ENCODE measurements at places on chromosomes 6 and 20.

DNA sequence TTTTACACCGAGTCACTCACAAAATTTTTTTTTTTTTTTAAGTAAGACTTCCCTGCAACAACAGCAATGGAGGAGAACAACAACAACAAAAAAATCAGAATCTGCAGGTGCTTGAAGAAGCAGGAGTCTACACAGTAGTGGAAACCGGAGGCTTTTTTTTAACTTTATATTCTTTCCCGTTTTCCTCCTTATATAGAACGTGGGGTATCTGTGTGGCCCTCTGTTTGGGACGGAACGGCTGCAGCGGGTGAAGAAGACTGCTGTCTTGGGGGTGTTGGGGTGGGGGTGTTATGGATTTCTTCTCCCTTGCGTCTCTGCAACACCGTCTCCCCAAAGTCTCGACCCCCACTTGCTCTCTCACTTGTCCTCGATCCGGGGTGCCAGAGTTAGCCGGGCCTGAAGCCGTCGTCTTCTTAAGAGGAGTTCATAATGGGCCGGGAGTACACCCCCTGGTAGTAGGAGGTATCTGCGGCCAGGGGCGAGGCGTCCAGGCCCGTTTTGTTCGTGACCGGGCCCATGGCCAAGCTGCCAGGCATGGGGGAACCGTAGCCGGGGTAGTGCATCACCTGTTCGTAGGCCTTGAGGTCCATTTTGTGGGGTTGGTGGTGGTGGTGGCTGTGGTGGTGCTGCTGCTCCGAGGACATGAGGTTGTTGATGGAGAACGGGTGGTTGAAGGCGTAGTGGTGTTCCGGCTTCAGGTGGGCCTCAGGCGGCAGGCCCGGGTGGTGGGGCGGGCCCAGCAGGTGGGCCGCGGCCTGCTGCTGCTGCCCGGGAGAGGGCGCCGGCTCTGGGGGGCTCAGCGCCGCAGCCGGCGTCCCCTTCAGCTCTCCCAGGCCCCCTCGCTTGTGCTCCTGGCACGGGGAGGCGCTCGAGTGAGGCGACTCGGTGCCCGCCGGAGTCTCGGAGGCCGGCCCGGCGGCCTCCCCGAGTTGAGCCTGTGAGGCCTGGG, 2.7 kb downstream of the FOXA2 start:
- DNase-seq: no peak

- DNase-seq: no peak
Observed at GRCh38 chr20:5013682-5014447, 12.6 kb upstream of the SLC23A2 start.

- DNase-seq: no peak
Observed at GRCh38 chr6:170437719-170438401, 115.2 kb downstream of the PSMB1 start.

DNA sequence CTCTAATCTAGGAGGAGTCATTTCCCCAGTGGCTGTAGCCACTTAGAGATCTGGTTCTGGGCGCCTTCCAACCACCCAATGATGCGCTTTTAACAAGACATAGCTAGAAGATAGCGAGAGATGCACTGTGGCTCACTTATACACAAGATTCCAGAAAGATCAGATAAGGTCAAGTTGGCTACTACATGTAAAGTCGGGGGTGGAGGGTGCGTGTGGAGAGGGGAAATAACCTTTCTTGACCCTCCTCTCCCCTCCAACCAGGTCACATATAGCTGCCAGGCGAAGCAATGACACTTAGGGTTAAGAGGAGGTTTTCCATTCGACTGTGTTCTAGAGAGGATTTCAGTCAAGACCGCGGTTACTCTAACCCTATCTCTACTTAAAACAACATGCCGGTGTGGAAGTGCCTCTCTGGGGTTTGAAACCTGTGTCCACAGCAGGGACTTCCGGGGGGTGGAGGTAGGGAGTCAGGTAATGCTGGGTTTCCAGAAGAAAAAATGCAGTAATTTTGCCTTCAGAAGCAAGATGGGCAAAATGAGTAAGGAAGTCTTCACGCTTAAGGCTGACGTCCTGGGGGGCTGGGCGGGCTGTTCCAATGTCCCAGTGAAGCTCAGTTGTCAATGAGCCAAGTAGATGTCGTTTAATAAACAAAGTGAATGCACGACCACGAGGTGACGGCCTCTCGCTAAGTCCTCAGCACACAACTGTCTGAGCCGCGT, 1.8 kb upstream of the SIM1 start:
- no peak for DNase-seq

GRCh38 chr6:42482174-42482573, 30.4 kb upstream of the TRERF1 start:
- DNase-seq: no peak

GRCh38 chr6:2378046-2378657, 132.7 kb upstream of the GMDS start:
- DNase-seq: no peak

DNA sequence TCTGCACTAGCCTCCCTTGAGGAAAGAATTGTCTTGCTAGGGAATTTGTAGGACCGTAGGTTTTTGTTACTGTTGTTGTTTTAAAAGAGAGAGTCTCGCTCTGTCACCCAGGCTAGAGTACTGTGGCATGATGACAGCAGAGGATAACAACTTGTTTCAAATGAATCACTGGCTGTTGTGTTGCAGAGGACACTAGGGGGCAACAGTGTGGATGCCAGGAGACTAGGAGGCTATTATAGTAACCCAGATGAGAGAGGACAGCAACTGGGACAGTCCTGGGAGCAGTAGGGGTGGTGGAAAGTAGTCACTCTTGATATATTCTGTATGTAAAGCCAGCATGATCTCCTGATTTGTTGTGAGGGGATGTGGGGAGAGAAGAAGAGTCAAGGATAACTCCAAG, 41.8 kb upstream of the LAMA4 start:
- DNase-seq: no peak

DNA sequence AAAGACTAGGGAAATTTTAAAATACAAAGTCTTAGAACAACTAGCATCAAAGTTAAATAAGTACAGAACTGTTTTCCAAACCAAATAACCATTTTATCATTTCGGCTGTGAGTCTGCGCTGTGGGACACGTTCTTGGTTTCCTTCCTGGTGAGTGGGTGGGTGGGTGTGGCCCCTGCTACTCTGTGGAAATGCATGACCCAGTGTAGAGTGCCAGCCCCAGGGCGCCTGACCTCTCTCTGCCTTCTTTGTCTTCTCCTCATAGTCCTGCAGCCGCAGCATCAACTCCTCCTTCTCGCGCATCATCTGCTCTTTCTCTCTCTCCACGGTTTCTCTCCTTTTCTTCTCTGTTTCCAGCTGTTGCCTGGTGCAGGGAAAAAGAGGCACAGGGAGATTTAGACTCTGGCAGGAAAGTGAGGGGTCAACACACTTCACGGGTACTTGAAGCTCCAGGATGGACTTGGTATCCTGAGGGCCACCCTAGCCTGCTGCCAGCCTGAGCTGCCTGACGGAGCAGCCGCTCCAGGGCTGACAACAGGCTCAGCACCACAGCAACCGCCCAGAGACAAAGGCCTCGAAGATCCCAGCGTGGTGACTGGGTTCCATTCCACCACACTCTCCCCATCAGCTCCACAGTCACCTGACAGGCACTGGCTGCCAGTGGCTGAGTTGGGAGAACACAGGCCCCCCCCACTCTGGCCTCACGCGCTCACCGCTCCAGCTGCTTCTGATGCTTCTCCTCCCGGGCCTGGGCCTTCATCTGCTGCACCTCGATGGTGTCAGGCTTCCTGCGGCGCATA, 48.4 kb downstream of the EZR start:
- DNase-seq: no peak

DNA sequence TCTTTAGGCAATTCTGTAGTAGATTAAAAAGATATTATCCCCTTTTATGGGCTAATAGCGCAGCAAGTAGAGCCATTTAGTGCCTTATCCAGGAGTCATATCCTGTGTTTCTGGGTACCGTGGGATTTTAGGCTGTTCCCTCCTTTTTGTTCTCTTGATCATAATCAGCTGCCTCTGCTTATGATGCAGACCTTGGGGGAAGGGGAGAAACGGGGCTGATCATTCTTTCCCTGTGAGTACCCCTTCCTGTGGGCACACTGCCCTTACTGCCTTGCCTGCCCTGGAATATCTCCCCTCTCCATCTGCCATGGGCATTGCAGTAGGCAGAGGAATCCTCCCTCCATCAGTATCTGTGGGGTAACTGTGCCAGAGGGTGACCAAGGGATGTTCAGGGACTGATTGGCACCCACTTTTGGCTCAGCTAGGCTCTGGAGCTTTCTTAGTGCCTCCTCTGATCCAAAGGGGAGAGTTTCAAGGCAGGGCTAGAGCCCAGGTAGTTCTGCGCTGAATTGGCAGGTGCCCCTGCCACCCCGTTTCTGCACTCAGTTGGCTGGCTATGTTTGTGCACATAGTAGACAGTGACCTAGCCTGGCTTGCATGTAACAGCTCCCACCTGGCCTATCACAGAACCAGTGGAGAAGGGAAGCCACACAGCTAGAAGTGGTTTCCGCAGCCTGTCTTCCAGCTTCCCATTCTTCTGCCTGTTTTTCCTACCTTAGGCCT, 103.3 kb downstream of the FIG4 start:
- DNase-seq: no peak

GRCh38 chr6:12911427-12911826, 194.9 kb downstream of the PHACTR1 start:
- DNase-seq: no peak

DNA sequence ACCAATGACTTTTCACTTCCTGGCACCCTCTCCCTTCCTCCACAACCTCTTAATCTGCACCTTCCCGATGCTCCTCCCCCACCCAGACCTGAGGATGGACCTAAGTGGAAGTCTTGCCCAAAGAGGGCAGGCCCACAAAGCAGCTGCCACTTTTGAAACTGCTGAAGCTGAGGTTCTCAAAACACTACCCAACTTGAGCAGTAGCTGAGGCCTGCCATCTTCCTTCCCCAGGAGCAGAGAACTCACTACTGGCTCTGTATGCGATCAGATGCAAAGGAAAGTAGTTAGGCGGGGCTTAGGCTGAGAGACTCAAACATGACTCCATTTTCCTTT, 1.5 kb downstream of the HM13 start:
- DNase-seq: no peak

- no peak for DNase-seq
Observed at GRCh38 chr20:59743767-59744485, 139.6 kb downstream of the PHACTR3 start.

DNA sequence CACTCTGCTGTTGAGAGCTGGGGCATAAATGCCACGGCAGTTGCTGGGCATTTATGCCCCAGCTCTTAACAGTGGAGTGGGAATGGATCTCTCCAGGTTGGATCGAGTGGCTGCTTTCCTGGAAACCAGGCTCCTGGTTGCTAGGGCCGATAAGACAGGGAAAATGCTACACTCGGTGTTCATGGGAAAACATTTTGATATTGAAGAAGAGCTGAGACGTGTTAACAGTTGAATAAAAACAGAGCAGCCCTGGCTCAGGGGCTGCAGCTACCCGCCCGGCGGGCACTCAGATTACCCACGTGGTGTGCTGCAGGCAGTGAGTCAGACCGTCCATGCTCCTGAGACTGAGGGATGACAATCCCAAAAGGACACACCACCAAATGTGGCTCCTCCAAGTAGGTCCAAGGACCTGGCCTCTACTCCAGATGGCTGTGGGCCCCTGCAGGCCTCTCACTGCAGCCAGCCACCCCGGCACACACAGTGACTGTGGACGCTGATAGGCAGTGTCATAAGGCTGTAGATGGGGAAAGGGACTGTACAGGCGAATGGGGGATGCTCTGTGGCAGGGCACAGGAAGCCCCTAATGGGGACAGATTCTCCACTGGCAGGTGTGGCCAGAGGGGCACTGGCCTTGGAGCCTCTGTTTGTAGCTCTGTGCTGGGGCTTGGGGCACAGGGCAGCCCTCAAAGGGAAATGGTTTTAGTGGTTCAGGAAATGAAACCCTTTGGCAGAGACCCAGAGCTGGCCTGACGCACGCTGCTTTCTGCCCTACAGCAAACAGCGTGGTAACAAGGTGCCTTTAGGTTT, 237.8 kb downstream of the LY86 start:
- no peak for DNase-seq

GRCh38 chr20:41393705-41394066, 27.1 kb upstream of the EMILIN3 start:
- DNase-seq: no peak

- no peak for DNase-seq
Observed at GRCh38 chr6:39791850-39792539, at the start of gene DAAM2. Gene DAAM2, plus strand, starts transcription at chr6:39792376. Its CDS starts 63,927 bp downstream, at chr6:39856303.

GRCh38 chr6:5302220-5302946, 41.1 kb downstream of the FARS2 start:
- DNase-seq: peak; percentile 4

GRCh38 chr20:1424336-1424735, 31.5 kb upstream of the FKBP1A start:
- DNase-seq: no peak

DNA sequence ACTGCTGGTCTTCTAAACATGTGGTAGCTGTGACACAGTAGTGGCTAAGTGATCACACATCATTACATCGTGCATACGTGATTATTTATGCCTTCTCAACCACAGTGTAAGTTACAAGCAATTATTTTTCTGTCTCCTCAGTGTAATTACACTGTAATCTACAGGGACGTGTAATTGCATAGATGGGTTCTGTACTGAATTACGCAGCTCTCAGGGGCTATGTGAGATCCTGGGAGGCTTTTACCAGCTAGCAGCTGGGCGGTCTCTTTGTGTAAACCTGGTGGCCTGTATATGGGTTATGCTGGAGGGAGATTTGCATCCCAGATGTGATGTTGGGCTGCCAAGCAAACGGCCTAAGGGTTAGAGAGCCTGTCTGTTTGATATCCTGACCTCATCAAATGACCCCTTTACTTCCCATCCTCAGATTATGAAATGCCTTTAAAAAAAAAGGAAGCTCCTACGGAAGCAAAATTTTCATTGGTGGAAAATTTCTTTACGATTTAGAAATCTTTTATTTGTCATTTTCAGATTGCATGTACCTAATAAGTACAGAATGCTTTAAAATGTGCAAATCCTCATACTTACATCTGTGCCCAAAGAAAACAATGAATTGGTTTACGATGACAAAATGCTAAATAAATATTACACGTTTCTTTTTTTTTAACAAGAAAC, 402.8 kb upstream of the JAG1 start:
- no peak for DNase-seq

- DNase-seq: no peak
Observed at GRCh38 chr6:127618729-127619128, 41.8 kb downstream of the C6orf58 start.

DNA sequence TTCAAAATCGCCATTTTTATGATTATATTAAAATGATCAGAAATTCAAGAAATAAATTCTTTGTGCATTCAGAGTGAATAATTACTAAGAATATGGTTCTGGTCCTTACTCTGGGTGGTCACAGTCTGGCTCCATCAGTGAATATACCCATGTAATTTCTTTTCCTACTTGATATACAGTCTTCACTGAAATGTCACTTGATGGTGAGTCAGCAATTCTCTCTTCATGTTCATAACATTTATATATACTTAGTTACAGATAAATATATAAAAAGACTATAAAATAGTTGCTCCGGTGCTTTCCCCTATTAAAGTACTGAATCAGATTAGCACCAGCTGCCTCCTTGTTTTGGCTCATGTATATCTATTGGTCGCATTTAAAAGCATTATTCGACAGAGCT, 56.4 kb upstream of the MTRF1L start:
- DNase-seq: no peak

- DNase-seq: no peak
Observed at GRCh38 chr6:75349262-75349984, 64.8 kb upstream of the TMEM30A start.
